ENCODE measurements at places on chromosomes 5 and 9. TPM values are rescaled to one million over a fixed set of nuclear protein-coding genes. Genes with fewer than 3 reads are reported as not detected.
A peak's percentile ranks its signal among the peaks of the same experiment; 100 is the strongest.

MAST4 gene
- 3.0 TPM for total RNA-seq

DNA sequence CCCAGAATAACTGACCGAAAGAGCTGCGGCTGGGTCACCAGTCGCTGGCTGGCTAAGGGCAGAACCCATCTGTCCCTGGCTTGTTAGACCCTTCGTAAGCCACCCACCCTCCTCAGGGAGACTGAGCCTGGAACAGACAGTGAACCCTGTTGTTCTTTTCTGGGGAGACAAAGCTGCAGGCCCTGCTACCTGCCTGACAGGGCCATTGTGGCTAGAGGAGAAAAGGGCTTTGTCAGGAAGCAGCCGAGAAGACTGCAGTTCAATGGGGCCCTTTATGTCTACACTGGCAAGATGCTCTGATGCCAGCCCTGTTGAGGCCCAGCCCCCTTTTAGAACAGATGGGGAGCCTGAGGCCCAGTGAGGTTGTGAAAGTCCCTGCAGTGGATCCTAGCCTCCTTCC, 3.7 kb upstream of the NIPAL4 start:
- no peak for DNase-seq

DNA sequence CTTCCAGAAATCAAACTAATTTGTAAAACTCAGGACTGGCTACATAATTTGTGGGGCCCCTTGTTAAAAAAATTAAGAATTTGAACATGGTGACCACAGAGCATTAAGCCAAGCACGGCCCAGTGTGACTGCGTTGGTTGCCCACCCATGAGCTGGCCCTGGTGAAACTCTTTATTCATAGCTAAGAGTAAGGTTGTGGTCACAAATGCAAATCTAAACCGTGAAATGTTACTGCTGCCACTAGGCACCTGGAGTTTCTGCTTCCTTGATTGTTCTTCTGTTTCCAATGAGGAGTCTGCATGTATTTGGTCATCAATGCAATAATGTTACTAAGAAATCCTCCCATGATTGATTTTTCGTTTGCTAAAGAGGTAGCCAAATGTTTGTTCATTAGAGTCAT, 4.2 kb downstream of the GCNT1 start:
- DNase-seq: no peak

- DNase-seq: no peak
Measured at GRCh38 chr5:94815313-94816039, 197.0 kb downstream of the SLF1 start.

DNA sequence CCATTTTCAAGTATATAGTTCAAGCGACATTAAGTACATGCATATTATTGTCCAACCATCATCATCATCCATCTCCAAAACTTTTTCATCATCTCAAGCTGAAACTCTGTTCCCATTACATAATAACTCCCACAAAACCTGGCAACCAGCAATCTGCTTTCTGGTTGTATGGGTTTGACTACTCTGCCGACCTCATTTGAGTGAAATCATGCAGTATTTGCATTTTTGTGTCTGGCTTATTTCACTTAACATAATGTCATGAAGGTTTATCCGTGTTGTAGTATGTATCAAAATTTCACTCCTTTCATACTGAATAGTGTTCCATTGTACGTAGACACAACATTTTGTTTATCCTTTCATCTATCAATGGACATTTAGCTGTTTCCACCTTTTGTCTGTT, 74.8 kb downstream of the SGCD start:
- DNase-seq: no peak

DNA sequence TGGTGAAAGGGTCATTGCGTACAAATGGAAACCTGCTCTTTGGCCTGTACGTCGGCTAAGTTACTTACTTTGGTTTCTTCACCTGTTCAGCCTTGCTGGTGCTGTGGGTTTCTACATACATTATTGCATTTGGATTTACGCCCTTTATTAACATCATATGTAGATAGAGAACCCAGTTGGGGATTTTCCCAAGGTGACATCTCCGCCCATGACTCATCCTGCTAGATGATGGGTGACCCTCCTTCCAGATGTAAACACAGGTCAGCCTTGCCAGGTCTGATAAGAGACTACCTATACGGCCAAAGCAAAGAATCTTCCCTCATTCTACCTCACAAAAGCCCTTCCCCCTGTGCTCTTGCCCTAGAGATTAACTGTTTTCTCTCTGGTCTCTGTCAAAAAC, 360.9 kb downstream of the KDM4C start:
- DNase-seq: peak; percentile 2

GRCh38 chr9:70105147-70105546, 61.5 kb downstream of the MAMDC2 start:
- DNase-seq: no peak

All from H7 (cell line).